Activated CD8-positive, alpha-beta memory T cell treated with anti-CD3 and anti-CD28 coated beads for 1 hour (primary cell): ENCODE measurements at places on chromosomes 7 and 10.

DNA sequence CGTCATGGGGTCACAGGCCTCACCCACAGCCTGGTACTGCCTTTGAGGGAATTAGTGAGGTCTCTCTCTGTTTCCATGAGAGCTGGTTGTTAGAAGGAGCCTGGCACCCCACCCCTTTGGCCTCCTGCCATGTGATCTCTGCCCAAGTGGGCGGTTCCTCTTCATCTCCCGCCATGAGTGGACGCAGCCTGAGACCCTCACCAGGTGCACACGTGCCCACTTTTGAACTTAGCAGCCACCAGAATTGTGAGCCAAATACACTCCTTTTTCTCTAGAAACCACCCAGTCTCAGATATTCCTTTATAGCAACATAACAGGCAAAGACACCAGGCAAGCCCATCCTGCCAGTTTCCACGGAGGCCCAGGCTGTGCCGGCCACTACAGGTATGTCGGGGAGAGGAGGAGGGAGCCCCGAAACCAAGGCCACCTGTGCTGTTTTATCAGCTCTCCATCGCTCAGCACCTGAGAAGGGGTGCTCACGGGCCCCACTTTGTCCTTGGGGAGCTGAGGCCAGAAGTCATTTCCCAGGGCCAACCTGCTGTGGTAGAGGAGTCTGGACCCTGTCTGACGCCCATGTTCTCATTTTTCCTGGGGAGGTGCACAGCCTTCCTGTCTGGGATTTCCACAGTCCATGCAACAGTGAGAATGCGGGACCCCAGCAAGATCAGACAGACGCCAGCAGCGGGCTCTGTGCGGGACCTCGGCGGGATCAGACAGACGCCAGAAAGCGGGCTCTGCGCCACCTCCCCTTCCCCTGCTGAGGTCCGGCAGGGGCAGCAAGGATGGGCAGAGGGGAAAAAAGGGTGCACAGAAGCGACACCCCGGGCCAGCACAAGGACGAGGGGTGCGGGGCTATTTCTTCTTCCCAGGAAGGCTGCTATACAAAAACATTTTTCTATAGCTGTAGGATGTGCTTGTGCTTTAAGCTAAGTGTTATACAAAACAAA is 220.5 kb downstream of the ELFN1 start:
- DNase-seq, result no peak

- DNase-seq, result no peak
These were observed 24.2 kb downstream of the GPER1 start for GRCh38 chr7:1112109-1112508.

DNA sequence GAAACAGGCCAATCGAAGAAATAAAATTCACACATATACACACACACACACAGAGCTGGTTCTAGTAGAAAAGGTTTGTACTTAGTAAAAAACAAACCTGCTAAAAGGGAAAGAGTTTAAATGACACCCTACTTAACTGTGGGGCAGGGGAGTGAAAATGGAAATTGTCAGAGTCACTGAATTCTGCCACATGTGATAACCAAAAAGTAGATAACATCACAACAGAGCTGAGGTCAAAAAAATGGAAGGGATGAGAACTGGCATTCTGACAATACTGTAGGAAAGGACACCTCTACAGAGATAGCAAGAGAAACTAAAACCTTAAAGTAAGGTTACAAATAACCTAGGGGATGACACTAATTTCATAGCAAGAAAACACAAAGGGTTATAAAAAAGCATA is 74.6 kb downstream of the CACUL1 start:
- no peak for DNase-seq

DNA sequence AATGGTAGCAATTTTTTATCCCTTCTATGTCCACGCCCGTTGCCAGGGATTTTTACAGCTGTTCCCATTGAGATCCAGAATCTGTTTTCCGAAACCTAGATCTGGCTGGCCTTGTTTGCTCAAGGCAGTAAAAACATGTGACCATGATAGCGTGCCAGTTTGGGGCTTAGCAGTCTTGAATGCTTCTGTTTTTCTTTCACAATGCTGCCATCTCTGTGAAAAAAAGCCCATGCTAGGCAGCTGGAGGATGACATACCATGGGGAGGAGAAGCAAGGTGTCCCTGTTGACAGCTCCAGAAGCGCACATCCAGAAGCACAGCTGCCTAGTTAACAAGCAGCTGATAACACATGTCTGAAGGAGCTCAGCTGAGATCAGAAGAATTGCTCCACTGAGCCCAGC is 2.2 kb upstream of the ZNF92 start:
- DNase-seq, result no peak

DNA sequence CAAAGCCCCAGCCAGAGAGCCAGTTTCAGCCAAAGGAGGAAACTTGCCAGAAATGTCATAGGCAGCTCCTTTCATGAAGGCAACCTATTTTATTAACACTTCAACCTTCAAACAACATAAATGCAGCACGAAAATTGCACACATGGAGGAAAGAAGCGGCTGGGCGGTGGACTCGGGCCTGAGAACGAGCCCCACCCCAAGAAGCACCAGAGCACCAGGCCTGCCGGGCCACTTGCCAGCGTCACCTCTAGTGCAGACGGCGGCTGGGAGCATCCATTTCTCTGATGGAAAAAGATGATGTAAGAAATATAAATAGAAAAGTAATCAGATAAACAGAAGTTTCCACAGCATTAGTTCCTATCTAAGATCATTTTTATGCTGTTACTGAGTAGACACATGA is 100.0 kb downstream of the TCERG1L start:
- no peak for DNase-seq

DNA sequence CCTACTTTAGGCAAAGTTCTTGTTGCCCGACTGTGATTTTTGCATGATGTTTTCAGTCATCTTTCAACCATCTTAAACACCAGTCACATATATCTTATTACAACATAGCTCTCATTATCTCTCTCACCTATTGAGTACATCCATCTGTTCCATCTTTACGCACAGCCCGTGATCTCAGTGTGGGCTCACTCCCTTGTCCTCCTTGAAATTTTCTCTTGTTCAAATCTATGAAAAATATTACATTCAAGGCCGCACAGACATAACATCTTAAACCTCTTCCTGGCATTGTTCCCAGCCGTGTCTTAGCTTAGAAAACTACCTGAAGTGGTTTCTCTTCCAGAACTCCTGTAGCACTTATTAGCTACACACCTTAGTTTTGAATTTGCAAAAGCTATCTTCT is 32.6 kb downstream of the NET1 start:
- no peak for DNase-seq

GRCh38 chr7:41758321-41758720 is 55.4 kb upstream of the INHBA start:
- DNase-seq, result no peak

DNA sequence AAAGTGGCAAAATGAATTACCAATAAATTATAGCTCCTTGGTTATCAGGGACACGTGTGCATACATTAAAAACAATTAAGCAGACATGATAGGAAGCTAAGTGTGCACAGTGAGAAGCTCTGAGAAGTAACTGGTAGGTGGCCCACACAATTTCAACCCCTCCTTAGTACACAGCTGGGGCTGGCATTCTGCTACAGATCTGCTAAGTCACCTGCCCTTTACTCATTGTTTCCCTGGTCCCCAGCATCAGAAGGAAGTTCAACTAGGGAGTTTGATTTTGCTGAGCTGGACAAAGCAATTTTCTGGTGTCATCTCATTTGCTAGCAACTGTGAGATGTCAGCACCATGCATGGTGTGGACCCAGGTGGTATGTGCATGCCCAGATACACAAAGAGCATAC is 424.1 kb upstream of the NPVF start:
- no peak for DNase-seq

DNA sequence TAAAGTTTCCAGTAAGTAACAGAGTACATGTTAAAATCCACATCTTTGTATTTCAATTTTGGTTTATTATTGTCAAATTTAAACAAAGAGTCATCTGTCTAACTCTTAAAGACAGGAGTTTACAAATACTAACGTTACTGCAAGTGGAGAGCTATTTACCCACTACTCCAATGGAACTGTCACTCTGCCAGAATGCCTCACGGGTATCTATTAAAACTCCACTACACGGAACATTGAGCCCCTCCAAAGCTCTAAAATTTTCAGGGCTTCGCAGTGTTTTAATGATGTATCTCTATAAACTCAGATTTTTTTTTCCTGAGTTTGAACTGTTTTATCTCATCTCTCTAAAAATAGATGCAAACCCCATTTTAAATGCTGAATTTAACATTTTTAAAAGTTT is 388.7 kb upstream of the SEMA3A start:
- DNase-seq, result no peak

- no peak for DNase-seq
These were observed 669 bp upstream of the AP5Z1 start for GRCh38 chr7:4774658-4775249.

DNA sequence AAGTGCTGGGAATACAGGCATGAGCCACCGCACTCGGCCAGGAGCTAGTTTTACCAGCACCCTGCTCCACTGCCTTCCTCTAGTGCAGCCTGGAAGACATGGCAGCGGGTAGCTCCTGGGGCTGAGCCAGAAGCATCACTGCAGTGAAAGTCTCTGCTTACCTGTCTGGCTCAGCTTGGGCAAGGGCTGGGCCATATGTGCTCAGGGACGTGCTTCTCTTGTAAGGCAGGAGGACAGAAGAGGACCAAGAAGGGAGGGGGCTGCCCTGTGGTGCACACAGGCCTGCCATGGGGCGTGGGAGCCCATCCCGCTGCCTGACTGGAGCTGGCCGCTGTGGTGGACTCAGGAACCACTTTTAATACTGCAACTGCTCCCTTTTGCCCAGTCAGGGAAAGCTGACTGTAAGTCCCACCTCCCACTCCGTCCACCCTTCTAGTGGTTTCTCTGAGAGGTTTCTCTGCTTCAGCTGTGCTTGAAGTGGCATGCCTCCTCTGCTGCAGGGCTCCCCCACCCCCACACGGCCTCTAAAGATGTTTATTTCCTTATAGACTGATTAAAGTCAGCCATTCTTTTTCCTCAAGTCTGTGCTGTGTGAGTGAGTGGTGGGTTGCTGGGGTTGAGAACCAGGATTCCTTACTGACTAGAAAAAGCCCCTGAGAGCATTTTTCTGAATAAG is 25.3 kb upstream of the C10orf95 start:
- no peak for DNase-seq

- no peak for DNase-seq
These were observed 432.6 kb downstream of the SDK1 start for GRCh38 chr7:3733541-3734140.

DNA sequence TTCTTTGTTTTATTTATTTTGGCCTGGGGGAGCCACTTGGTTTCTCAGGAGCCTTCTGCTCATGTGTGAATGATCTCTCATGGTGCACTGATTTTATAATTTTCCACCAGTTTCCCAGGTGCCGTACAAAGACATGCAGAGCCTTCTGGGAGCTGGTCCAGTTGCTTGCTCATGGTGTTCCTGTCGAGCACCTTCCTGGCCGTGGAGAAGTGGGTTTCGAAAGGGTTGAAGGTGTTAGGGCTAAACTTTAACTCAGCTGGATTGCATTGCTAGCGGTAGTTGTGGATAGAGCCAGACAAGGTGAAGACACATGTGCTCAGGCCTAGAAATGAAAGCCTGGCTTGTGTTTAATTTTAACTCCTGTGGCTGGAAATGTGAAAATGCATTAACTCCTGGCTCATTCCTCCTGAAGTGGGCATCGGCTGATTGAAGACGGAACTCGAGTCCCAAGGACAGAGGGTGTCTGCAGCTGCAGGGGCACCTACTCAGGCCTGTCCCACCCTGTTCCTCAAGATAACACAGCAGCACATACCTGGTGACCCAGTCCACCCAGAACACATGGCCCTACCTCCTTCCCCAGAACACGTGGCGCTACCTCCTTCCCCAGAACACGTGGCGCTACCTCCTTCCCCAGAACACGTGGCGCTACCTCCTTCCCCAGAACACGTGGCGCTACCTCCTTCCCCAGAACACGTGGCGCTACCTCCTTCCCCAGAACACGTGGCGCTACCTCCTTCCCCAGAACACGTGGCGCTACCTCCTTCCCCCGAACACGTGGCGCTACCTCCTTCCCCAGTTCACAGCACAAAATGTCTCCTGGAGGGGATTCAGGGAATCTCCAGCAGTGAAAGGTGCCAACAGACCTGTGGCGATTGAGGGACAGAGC is 133.2 kb downstream of the WDR37 start:
- no peak for DNase-seq

DNA sequence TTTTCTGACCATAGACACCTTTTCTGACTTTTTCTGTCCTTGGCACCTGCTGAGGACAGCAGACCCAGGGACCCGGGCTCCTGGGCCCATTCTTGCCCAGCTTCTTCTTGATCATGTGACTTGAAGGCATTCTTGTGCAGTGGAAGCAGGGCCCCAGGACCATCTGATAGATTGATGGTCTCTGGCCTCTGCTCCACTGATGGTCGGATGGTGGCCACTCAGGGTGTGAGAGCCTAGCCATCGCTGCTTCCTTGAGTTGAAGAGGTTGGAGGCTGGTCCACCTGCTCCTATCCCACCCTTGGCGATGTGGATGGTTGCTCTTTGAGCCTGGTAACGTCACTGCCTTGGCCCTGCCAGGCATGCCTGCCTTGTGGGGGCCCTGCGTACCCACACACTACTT is 37.8 kb upstream of the ZNF716 start:
- no peak for DNase-seq

GRCh38 chr7:95110707-95111106 is 203.3 kb downstream of the PPP1R9A start:
- DNase-seq, result no peak

- DNase-seq, result no peak
These were observed 5.6 kb downstream of the LRRTM3 start for GRCh38 chr10:66931340-66931948.

DNA sequence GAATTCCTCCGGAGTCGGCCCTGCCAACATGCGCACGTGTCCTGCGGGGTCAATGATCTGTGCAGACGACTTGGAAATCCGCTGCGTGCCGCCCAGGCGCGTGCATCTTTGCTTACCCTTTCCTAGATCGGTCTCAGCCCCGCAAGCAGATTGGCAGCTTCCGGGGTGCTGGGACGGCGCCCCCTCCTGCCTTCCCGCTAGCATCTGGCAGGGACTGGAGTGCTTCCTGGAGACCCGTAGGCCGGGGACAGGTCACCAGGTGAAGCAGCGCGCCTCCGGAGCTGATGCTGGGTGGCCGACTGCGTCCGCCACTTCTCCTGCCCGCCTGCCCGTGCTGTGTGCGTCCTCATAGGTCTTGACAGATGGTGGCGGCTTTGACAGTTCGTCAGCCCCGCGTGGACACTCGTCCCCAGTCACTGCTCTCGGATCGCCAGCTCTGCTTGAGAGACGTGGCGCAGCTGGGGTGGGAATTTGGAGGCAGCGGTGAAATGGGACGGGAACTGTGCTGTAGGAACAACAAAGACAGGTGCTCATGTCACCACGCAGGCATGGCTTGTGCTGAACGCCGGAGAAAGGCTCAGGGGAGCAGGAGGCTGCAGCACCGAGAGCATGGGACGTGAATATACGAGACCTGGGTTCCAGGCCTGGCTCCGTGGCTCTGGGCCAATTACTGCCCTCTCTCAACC is 21.9 kb upstream of the KCNK18 start:
- no peak for DNase-seq
